ENCODE measurements at places on chromosomes 13 and 19. TPM values are rescaled to one million over a fixed set of nuclear protein-coding genes. Genes with fewer than 3 reads are reported as not detected.

DNA sequence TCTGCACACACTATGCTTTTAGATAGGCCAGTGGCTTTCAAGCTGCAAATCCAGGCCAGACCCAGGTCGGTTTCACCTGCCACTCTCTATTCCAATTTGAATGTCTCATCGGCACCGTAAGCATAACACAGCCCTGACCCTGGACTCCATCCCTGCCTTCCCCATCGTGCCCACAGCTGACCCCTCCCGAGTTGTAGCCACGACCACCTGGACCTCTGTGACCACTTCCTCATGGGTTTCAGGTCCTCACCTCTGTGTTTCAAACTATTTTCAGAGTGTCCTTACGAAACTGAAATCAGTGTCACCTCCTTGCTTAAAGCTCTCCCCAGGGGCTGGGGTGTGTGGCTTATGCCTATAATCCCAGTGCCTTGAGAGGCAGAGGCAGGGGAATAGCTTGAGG lies 9.0 kb upstream of the HSH2D start:
- DNase-seq = no peak

DNA sequence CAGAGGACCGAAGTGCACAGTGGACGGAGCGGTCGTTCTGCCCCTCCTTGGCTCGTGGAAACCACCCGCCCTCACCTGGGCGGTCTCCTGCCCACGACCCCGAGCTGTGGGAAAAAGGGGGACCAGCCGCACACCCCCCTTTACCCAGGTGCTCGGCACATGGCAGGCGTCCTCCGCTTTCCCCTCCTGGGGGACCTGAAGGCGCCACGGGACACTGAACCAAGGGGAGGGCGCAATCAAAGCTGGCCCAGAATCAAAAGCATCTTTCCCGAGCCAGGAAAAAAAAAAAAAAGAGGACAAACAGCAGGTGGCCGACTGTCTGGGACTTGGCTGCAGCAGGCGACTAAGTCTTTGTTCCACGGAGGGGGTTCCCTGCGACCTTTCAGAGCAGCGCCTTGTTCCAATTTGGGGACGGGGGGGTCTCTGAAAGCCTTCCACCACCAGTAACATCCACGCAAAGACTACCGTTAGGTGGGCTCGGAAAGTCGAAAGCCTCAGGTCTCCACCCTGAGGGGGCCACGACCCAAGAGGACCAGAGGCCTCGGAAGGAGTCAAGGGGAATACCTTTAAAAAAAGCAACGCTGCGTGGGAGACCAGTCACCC lies 1.1 kb downstream of the MBD3 start:
- no peak for DNase-seq

- DNase-seq = no peak
These were observed 23.2 kb downstream of the SH3GL1 start for GRCh38 chr19:4376991-4377781.

DNA sequence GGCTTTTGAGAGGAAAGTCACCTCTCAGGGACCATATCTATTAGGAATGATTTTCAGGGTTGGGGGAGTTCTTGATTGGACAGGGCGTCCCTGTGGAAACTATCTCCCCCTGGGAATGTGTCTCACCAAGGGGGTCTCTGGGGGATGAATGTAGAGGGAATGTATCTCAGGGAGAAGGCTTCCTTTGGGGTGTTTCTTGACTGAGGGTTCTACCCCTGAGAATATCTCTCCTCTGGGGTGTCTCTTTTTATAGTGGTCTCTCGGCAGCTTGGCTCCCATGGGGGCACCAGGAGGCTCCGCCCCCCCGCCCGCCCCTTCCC lies 1.0 kb downstream of the RTBDN start:
- DNase-seq = no peak

- no peak for DNase-seq
These were observed 59.1 kb downstream of the SLC7A9 start for GRCh38 chr19:32810452-32810851.

DNA sequence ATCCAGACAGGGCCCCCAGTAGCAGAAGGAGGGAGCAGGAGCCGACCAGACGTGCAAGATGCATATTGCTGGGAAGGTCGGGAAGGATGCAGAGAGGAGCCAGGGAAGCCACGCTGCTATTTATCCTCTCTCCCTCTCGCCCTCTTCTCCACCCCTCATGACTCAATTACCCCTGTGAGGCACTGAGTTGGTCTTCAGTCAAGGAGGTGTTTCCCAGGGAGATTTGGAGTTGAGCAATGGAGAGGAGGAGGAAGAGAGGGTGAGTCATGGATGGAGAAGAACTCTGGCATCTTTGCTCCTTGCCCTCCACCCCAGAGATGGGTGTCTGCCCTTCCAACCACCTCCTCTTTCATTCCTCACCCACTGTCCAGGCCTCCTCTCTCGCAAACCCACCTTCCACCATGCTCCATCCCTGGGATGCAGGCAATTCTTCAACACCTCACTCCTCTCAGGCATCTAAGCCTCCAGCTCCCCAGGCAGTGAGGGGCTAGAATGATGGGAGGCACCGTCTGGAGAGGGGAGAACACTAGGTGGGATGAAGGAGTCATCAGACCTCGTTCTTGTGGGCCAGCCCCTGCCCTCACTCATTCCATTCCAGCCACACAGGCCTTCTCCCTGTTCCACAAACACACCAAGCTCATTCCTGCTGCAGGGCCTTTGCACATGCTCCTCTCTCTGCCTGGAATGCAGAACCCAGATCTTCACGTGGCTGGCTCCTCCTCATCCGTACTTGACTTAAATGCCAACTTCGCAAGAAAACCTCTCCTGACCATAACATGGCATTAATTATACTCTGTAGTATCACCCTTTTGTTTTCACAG lies at the start of gene SBSN:
TSS of gene SBSN (minus strand) at position 94 of the 821 bp plus-strand sequence. CDS start at position 64, 30 bp downstream.
- DNase-seq = no peak

DNA sequence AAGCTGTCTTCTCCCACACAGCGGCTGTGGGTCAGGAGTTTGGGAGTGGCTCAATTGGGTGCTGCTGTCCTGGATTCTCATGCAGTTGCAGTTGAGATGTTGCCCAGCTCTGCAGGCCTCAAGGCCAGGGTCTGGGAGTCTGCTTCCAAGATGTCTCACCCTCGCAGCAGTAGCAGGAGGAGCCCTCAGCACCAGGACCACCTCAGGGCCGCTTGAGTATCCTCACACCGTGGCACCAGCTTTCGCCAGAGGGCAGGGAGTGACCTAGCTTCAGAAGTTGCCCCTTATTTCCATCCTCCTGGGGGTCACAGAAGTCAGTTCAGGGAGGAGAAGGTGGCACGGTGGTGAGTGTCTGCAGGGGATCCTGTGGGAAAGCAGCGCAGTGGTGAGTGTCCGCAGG lies 20.9 kb downstream of the TFDP1 start:
- DNase-seq = no peak

- no peak for DNase-seq
These were observed 13.5 kb upstream of the ESD start for GRCh38 chr13:46810440-46810839.

GRCh38 chr13:84645196-84646012 lies 763.1 kb upstream of the SLITRK1 start:
- no peak for DNase-seq

DNA sequence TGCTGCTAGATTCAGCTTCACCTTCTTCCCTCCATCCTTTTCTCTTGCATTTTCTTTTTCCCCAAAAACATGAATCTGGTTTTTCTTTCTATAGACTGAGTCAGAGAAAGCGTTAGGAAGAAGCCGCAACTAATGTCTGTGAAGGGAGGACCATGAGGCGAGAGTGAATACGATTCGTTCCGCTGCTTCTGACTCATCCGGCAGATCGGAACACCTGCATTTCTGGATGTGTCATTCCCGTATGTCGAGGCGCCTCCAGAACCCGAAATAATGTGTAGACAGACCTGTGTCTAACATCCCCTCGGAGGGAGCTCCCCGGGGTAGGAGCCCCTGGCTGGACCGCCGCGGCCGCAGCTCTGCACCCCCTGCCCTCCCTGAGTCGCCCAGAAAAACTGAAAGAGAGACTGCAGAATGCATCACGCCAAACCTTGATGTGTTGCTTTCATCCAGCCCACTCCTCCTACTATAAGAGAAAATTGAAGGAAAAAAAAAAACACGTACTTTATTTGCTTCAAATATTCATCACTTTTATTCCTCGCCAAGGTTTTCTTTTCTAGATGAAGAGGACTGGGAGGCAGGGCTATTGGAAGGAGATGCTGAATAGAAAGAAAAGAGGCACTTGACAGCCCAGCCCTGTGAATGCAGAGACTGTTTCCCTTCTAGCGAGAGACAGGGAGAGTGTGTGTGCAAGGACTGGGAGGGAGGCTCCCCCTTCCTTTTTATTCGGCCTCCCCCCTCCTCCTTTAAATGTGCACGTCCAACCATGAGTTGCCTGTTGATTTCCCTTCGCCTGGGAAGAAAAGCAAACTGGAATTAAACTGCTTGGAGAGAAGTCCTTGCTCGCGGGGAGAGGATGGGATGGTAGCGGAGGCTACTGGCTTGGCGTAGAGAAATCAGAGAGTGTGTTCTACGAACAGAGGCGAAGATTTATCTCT lies 616 bp upstream of the PCDH17 start:
- no peak for DNase-seq

DNA sequence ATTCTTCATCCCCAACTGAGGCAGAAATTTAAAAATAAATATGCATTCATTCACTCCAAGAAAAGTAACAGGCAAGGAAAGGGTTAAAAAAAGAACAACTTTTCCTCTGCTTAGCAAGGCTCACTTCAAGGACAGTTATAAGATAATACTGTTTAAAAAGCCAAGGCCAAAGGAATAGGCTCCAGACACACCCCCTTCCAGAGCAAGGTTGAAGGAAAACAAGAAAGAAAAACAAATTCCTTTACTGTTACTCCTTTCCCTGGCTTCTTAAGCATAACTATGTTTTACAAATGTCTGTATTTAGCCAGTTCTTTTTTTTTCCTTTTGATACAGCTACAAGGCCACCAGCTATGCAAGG lies 8.5 kb downstream of the SIGLEC11 start:
- no peak for DNase-seq

DNA sequence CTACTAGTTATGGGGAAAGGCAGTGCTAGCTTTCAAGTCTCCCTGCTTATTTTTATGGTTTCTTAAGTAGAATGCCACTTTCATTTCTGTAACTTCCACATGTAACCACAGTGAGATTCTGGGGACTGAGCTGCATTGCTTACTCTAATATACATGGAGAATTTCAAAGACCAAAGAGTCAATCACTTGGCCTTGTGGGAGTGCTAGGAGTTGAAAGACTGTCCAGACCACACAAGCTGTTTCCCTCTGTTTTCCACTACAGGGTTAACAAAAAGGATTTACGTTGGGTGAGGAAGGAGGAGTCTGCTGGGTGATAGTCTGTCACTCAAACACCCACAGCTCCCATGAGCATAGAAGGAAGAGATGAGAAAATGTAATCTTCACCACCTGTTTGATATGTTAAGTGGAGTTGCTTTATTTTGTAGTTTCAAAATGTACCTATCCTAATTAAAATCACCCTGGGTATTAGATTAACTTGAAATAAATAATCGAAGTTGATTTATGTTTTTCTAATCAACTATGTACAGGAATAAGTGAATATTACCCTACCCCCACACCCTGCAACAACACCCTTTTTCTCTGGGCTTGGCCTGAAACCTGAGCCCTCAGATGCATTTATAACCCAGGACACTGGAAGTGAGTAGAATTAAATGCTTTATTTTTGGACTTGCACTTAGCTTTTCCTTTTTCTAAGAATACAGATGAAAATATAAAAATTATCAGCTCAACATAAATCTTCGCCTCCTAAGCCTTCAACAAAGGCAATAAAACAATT lies 225.8 kb upstream of the SLC10A2 start:
- DNase-seq = no peak

GRCh38 chr13:97976610-97977521 lies 23.4 kb downstream of the IPO5 start:
- DNase-seq = no peak

DNA sequence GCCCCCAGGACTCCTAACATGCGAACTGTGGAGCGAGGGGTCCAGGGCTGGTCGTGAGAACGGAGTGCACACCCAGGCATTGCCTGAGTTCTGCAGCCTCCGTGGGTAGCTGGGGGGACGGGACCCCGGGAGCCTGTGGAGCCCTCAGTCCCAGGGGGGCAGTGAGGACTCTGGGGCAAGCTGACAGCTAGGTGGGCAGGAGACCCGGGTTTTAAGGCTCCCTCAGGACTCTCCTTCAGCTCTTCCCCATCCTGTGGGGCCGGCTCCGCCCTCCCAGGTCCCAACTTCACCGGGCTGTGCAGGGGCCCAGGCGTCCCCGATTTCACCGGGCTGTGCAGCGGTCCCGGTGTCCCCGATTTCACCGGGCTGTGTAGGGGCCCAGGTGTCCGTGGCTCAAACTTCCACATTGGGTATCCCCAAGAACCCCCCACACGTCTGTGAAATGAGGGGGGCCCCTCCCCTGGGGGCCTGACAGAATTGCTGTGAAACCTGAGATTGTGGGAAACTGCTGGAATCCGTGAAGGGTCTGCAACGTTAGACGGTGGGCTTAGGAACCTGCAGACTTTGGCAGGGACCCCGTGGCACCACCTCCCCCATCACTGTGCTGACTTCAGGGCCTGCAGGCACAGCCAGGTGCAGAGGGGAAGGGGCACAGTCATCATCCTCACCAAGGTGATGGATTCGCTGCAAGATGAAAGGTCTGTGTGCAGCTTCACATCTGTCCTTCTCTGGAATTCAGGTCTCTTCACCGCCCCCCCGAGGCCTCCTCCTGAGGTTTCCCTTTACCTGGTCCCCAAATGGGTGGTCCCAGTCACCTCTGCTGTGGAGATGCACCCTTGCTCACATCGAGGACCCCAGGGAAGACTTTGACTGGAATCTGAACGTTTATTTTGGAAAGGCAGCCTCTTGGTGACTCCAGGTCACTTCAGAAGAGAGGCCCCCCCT lies 73.2 kb upstream of the MCF2L start:
- DNase-seq = no peak

DNA sequence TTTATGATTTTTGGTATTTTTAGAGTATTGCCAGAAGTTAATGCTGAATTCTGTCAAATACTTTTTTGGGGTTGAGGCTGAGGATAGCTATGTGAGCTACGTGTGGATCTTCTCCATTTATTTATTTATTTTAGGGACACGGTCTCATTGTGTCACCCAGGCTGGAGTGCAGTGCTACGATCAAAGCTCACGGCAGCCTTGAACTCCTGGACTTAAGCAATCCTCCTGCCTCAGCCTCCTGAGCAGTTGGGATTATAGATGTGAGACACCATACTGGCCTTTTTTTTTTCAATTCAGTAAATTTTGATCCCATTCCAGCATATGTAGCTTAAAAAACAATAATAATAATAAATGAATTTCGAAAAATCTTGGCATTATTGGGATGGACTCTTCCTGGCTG lies 21.1 kb downstream of the ING1 start:
- no peak for DNase-seq

- no peak for DNase-seq
These were observed 2.4 kb upstream of the ARGLU1 start for GRCh38 chr13:106570299-106570852.

GRCh38 chr13:75194717-75195462 lies 287.1 kb downstream of the TBC1D4 start:
- no peak for DNase-seq

Gene UBE2L5
- 0.26 TPM for total RNA-seq

Gene DCT
- total RNA-seq = 0.26 TPM

Gene RAB4B
- 26.9 TPM for total RNA-seq

Gene ZNF543
- total RNA-seq = 5.3 TPM

Gene C19orf73
- not detected for total RNA-seq

Gene CCNA1
- total RNA-seq = 0.71 TPM

Gene ZNF486
- 2.9 TPM for total RNA-seq

Gene SDHAF1
- 8.2 TPM for total RNA-seq
